ENCODE measurements at places on chromosomes 1 and 21.

- DNase-seq: no peak
These were observed 45.8 kb downstream of the PRDM16 start for GRCh38 chr1:3114846-3115245.

DNA sequence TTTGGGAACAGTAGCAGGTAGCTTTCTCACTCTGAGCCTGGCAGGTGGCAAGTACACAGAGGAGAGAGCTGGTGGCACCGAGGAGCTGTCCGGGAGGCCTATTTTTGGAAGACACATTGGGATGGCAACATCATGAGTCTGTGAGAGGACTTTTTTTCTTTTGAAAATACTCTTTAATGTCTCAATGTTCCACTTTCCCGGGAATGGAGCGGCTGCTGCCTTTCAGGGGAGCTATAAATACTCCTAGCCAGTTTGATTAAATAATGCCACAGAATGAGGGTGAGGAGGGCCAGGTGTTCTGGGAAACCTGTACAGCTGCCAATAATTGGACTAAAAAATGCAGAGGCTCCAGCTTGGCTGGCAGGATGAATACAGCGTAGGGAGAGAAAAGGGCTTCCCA, 93.3 kb upstream of the COG2 start:
- no peak for DNase-seq

GRCh38 chr1:43786201-43786958, 79.0 kb downstream of the ST3GAL3 start:
- DNase-seq: no peak

DNA sequence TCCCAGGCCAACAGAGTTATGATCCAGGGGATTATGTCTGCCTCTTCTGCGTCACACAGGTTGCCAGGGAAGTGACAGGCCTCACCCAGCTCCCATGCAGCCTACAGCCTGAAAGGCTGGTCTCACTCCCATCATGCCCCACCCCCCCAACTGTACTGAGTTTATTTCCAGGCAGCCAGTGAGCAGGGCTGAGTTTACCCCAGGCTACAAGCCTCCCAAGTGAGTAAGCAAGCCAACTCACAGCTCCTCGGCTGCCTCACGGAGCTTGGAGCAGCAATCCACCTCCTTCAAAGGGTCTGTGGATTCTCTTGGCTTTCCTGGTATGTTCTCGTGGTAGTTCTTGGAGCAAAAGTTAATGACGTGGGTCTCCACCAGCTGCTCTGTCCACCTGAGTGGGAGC, 1147.6 kb upstream of the ADGRL4 start:
- no peak for DNase-seq

- no peak for DNase-seq
These were observed 212.5 kb downstream of the FGGY start for GRCh38 chr1:59509341-59509875.

DNA sequence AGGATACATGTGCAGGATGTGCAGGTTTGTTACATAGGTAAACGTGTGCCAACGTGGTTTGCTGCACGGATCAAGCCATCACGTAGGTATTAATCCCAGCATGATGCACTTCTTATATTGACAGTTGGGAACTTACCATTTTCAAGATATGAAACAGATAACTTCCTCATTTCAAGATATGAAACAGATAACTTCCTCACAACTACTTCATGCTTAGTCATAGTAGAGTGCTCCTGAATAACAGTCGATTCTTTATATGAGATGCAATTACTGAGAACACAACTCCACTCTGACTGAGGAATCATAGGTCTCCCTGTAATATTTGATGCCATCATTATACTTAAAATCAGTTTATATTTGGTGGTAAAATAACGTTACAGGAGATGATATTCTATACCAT, 1124.3 kb downstream of the AMY1C start:
- DNase-seq: no peak

GRCh38 chr21:16514316-16514715, 784.5 kb downstream of the USP25 start:
- no peak for DNase-seq

DNA sequence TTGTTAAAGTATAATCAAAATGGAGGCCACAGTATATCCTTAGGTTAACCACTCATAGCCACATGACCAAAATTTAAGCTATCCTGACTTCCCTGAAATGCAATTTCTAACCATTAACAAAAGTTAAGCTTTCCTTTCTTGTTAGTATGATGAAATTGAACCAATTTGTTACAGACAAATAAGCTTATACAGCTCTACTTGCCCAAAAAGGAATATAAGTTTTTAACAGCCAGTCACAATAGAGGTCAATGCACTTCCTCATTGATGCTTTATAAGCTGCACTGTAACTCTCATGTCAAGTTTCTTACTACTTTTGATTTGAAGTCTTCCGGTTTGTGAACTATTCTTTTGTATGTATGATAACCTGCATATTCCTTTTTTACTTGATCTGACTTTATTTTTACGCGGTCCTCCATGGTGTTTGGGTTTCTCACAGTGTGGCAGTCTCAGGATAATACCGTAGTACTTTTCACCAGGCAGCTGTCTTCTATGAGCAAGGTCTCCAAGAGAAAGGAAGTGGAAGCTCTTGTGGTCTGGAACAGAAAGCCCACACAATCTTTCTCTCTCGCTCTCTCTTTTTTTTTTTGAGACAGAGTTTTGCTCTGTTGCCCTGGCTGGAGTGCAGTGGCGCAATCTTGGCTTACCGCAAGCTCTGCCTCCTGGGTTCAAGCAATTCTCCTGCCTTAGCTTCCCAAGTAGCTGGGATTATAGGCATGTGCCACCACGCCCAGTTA, 331.6 kb downstream of the SRGAP2C start:
- peak; percentile 14 for DNase-seq

GRCh38 chr21:38952890-38953289, 147.2 kb downstream of the ETS2 start:
- no peak for DNase-seq

GRCh38 chr1:16168622-16169360, 12.9 kb upstream of the EPHA2 start:
- no peak for DNase-seq

DNA sequence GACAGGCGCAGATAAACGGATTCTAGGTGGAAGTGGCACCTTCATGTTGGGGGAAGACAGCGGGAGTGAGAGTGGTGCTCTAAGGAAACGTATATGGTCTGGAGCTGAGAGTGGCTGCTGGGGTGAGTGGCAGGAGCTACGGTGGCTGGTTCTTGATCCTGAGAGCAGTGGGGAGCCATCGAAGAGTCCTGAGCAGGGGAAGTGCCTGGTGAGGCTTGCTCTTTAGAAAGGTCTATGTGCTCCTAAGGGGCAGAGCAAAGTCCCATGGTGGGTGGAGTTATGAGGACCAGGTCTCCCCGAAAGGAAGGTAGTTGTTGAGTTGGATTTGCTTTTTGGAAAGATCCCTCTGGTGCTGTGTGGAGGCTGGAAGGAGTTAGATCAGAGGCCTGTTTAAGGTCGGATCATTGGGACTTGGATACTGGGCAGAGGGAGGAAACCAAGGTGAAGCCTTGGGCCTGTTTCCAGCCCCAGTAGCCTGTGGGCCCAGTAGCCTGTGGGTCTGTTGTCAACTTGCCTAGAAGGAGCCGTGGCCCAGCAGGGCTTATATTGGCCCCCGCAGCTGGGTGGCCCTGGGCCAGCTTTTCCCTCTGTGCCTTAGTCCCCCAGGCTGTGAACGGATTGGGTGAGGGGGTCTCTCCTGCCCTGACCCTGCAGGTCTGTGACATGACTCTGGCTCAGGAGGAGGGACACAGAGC, 33.0 kb downstream of the ACOT11 start:
- no peak for DNase-seq

DNA sequence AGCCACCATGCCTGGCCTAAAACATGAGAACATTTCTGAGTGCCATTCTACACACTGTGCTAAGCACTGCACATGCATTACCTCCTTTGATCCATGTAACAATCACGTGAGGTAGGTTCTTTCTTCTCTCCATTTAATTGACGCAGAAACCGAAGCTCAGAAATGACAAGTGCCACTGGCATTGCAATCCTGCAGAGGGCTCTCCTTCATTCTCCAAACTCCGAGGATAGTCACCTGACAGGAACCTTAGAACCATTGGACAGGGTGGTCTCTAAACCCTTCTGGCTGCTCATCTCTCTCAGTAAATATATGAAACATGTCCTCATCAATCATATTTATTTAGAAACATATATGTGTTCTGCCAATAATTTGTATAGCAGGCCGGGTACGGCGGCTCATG, 167.1 kb upstream of the JUN start:
- DNase-seq: no peak

- no peak for DNase-seq
These were observed 6.2 kb downstream of the NPHP4 start for GRCh38 chr1:5986018-5986417.

- no peak for DNase-seq
These were observed 116.4 kb downstream of the CRB1 start for GRCh38 chr1:197384471-197384870.

DNA sequence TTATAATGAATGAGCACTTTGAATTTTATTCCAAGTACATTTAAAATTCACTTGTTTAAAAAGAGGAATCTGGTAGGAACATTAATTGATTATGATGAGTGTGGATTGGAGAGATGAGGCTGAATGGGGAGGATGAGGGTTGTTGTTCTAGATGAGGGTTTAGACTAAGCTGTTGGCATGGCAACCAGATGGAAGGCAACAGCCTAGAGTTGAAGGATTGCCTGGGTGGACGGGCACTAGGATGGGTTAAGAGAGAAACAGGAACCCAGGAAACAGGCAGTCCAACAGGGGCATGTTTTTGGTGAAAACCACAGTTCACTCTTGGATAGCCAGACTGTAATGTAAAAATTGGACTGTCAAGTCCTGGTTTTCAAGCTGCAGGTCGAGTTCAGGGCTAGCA, 125.5 kb downstream of the CHRM3 start:
- no peak for DNase-seq

DNA sequence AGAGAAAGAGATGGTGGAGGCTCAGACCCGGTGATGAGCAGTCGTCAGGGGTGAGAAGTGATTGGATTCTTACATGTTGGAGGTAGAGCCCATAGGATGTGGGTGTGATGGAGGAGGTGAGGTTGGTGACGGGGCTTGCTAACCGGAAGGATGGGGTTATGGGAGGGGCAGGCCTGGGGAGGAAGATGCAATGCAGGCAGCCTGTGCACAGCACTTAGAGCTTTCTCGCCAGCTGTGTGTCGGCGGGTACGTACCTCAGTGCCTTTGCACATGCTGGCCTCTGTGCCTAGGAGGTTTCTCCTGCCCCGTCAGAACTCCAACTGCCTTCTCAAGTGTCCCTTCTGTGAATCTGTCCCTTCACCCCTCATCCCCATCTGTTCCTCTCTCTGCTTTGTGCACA, 2.9 kb upstream of the BSND start:
- DNase-seq: peak; percentile 39

DNA sequence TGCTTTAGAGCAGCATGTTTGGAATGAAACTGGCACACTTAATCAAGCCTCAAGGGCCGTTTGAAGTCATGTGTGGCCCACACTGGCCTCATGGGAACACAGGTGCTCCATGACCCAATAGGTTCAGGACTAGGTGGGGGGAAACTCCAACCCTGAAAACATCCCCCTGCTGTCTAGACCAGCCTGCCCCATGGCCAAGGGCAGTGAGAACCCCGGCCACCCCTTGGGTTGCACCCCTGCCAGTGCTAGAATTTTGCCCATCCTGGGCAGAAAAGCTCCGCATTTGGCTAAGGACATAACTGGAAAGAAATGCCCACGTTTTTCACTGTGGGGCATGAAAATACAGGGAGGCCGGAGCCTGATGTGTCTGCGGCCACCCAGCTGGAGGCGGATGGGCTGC, 6.1 kb upstream of the PTGER3 start:
- no peak for DNase-seq

GRCh38 chr1:239784896-239785295, 306.8 kb upstream of the FMN2 start:
- no peak for DNase-seq

DNA sequence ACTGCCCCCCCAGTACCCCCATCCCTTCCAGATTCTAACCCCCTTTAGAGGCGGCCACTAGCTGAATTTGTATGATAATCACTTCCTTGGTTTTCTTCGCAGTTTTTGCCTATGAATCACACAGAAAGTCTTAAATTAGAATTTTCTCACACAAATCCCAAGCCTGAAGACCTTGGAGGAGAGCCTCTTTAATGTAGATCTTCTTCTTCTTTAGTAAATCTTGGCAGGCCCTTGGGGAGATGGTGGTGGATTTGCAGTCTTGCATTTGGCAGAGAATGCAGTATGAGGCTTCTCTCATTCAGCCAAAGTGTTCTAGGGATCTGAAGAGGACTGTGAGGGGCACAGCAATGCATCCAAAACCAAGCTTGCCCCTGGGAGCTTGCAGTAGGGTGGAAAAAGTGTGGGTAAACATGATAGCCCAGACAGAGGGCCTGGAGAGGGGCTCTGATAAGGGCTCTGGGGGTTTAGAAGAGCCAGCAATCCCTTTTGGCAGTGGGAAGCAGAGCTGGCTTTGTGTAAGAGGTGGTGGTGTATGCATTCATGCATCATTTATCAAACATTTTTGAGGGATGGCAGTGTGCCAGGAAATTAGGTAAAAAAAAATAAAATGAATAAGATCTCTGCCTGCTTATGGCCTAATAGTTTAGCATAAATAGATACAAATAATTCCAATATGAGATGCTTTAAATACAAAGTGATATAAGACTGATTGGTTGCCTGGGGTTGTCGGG, 7.7 kb upstream of the CDC42 start:
- DNase-seq: no peak

- DNase-seq: no peak
These were observed 13.3 kb downstream of the TRIM11 start for GRCh38 chr1:228393268-228393701.

- DNase-seq: no peak
These were observed 166.3 kb downstream of the BARHL2 start for GRCh38 chr1:90550626-90551406.

DNA sequence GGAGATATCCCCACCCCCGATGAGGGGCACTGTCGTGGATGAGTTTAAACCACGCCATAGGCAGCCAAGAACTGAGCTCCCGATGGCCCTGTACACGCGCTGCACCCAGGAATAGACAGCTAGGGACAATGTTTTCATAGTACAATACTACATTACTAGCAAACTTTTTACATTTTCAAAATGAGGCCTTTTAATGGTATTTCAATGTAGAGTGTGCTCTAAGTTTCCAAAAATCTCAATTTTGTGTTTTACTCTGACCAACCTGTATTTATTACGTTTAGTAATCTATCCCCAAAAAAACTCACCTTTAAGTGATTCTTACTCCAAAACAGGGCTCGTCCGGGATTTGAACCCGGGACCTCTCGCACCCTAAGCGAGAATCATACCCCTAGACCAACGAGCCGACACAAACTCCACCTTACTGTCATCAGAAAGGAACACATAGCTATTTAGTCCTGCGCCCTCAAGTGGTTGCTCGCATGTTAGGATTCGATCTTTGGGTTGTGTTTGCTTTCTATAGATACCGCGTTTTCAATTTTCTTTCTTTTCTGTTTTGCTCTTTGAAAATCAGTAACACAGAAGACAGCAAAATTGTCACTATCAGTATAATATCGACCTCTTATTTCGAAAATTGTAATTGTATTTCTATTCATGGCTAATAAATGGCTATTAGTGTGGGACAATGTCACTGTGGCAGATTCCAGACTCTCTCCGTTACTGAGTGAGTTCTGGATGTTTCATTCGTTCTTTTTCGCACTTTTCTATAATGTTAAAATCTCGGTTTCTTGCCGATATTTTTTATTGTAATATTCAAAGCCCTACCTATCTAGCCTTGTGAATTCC, 6.4 kb upstream of the MPZL1 start:
- DNase-seq: peak; percentile 73

- no peak for DNase-seq
These were observed 3.2 kb upstream of the LHX8 start for GRCh38 chr1:75130865-75131564.

GRCh38 chr1:204692325-204692840, 6.8 kb upstream of the LRRN2 start:
- DNase-seq: no peak

- DNase-seq: no peak
These were observed 136.4 kb upstream of the DEPDC1 start for GRCh38 chr1:68633141-68633919.

GRCh38 chr1:38113159-38113666, 66.6 kb upstream of the POU3F1 start:
- no peak for DNase-seq
